ENCODE measurements at places on chromosomes 2 and 18.

DNA sequence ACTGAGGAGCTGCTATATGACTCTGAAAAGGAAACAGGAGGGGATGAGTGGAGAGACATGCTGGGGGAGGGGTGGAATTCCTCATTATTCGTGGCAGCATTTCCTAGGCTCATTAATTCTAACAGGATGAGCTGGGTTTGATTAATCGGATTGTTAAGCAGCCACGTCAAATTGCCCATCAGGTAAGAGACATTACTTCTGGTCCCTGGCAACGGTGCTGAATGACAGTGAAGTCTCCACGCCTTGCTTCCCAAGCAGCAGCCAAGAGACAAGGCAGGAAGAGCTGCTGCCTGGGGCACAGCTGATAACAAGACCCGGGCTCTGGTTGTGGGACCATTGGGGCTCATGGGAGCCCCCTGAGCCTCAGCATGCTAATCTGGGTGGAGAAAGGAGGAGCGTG is 86.6 kb downstream of the MARCHF4 start:
- DNase-seq = peak; percentile 31

- DNase-seq = peak; percentile 29
Observed at GRCh38 chr18:36155851-36156757, 26.4 kb downstream of the ELP2 start.

DNA sequence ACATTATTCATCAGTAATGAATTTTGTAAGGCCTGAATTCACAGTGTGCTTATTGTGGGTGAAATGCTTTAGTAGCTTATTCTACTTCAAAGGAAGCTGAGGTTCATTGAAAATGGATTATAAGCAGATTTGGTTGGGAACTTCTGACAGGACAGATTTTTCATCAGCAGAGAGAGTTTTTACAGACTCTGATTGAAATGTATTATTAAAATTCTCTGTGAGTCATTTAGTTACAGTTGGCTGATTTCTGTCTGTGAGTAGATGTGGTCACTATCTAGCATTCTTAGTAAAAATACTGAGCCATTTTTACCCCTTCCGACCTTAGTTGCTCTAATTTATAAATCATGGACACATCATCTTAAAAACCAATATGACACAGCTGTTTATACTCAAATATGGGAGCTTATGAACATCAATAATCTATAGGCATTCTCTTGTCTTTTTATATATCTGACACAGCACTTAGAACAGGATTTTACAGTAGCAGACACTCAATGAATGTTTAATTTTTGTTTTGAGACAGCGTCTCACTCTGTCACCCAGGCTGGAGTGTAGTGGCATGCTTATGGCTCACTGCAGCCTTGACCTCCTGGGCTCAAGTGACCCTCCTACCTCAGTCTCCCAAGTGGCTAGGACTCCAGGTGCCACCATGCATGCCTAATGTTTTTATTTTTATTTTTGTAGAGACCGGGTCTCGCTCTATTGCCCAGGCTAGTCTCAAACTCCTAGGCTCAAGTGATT is 239.6 kb downstream of the BABAM2 start:
- peak; percentile 61 for DNase-seq

- DNase-seq = no peak
Observed at GRCh38 chr2:29009711-29010677, 28.9 kb downstream of the TOGARAM2 start.

GRCh38 chr2:64023485-64024258 is 4.4 kb upstream of the VPS54 start:
- DNase-seq = no peak

- DNase-seq = no peak
Observed at GRCh38 chr2:71586471-71586870, 133.1 kb downstream of the DYSF start.

GRCh38 chr2:148049284-148049683 is 28.4 kb downstream of the MBD5 start:
- no peak for DNase-seq

- DNase-seq = no peak
Observed at GRCh38 chr2:134791616-134792015, 46.8 kb upstream of the ACMSD start.

DNA sequence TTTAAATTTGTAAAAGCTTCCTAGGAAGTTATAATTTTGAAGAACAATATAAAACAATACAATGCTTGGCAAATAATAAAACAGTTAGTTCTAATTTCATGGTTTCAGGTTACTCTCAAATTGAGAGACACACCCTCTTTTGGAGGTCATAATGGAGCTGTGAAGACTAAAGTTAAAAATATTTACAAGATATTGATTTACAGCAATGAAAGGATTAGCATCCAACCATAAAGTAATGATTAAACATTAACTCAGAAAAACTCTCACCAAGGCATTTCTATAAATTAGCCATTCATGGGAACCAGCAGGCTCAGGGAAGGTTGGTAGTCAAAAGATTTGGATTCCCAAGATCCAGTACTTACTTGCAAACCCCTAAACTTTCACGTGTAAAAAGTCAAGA is 6.4 kb downstream of the DPP4 start:
- DNase-seq = no peak

DNA sequence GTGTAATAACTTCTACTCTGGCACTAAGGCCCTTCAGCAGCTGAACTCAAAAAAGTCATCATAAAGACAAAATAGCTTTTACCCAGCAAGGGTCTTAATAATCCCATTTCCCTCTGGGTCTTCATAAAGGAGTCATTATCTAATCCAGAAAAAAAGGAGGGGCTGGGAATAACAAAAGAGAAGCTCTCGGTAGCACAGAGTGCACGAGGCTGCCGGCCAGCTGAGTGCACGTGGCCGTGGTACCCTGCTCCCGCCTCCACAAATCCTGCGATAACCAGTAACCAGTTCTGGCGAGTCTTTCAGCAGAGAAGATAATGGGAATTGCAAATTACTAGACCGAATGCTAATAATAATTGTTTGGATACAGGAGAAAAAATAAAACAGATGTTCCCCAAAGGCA is 7.5 kb downstream of the NRP2 start:
- no peak for DNase-seq

DNA sequence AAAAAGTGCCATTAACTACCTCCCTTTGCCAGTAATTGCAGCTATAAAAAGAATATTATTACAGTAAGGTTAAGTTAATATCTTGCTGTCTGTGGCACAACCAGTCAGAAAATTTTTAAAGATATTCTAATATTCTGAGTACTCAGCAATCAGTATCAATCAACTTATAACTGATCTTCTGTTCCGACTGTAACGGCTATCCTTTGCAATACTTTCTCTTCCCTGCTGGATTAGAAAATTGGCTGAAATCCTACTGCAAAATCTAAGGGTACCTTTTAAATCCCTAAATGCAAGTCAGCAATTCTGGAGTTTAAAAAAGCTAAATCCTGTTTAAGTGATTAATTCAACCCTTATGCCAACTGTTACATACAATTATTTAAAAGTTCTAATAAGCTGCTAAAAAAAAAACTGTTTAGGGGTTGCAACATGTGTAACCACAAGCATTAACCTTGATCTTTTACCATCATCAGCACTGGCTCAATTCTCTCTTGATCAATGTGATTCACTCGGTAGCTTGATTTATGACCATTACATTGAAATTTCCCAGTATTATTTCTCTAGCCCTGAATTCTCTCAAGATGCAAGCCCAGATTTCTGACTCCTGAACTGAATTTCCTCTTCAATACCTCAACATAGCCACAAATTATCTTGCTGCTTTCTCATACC is 20.5 kb downstream of the GAREM1 start:
- DNase-seq = peak; percentile 33

DNA sequence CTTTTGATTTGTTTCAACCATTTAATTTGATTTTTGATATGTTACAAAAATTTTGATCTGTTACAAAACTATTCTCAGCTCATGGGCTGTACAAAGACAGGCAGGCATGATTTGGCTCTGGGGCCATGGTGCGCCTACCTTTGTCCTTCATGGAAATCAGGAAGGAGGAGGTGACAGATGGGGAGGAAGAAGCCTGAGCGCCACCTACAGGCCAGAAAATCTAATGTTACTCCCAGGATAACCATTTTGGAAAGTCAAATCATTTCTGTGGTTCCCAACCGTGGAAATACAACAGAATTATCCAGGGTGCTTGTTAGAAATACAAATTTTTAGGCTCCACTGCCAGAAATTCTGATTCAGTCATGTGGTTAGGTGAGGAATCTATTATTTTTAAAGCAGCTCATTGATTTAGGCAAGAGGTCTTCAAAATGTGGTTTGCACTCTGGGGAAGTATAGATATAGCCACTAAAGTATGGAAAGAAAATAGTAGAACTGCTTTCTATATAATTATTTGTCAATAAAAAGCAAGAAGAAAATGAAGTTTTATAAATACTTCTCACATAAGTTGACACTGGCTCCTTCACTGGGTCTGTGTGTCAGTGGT is 93.9 kb downstream of the EVA1A start:
- DNase-seq = peak; percentile 20

GRCh38 chr18:75923169-75923568 is 495.7 kb upstream of the SMIM21 start:
- peak; percentile 65 for DNase-seq

GRCh38 chr2:216283038-216283900 is 89.0 kb downstream of the MARCHF4 start:
- DNase-seq = no peak

DNA sequence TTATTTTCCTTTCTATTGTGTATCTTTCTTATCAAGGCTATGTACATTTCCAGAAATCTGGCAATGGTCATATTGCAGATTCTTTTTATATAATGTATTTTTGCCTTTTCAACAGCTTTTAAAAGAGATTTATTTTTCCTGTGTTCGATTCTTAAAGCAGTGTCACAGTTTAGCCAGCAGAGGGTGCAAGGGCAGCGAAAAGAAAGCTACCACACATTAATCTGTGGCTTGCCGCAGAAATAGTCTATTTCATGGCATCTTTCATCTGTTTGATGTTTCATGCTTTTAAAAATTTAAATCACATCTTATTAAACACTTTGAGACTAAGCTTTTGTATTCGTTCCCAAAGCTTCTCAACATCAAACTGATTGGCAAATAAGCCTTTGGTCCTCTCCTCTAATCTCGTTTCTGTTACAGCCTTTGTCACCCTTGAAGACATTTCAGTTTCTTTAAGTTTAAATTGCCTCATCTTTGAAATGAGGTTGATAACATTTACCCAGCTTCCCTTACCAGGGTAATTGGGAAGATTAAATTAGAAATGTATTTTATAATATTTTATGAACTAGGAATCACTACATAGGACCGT is 73.3 kb downstream of the PIK3C3 start:
- peak; percentile 43 for DNase-seq

DNA sequence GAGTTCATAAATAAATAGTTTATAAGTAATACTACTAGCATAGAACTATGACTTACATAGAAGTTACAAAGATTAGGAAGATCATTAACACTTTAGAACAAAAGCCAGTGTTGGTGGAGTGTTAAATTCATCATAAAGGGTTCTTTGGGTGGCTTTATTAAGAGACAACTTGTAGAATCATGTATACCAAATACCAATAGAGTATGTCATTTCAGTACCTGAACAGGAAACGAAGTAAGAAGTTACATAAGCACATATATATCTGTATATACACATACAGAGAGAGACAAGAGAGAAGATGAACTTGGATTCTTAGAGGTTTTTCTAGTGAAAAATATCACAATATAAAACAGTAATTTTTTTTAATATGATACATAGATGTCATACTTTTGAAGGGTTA is 82.5 kb upstream of the OTX1 start:
- no peak for DNase-seq

GRCh38 chr2:119584469-119584868 is 40.2 kb downstream of the CFAP221 start:
- no peak for DNase-seq

DNA sequence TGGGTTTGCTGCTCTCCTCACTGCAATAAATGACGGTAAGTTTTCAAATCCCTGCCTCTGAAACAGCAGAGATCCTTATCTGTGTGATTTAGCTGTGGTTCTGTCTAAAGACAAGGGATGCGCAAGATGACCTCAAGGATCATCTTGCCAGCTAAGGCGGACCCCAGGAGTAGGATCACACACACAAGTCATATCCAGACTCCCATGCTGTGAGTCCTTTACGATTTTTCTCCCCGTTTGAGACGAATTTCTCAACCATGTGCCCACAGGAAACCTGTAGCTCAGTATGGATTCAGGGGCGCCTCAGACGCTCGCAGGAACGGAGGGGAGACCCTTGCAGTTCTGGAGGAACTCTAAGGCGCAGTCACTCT is 11.1 kb upstream of the DCTN1 start:
- peak; percentile 15 for DNase-seq

DNA sequence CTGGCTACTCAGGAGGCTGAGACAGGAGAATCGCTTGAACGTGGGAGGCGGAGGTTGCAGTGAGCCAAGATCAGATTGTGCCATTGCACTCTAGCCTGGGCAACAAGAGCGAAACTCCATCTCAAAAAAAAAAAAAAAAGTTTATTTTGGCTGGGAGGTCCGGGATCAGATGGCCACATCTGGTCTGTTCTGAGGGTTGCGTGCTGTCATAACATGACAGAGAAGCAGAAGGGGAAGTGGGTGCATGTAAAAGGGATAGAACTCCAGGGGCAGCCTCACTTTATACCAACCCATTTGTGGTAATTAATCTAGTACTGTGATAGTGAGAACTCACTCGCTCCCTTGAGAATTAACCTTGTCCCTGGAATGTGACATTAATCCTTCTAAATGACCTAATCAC is 101.2 kb downstream of the PTPN4 start:
- no peak for DNase-seq

- DNase-seq = no peak
Observed at GRCh38 chr2:233081232-233081730, 21.1 kb downstream of the INPP5D start.

DNA sequence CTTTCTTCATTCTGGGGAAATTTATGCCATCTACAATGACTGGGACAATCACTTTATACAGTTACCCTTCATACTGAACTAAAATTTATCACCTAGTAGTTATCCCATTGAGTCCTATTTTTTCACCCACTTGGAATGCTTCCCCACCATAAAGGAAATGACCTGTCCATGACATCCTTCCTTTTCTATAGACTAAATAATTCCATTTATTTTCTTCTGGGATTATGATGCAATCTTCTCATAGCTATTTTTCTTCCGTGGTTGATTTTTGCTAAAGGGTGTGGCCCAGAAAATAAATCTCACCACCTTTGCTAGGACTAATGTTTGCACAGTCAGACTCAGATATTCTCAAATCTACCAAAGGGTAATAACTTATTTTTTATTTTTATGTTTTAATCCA is 186.1 kb upstream of the NRXN1 start:
- DNase-seq = peak; percentile 4

DNA sequence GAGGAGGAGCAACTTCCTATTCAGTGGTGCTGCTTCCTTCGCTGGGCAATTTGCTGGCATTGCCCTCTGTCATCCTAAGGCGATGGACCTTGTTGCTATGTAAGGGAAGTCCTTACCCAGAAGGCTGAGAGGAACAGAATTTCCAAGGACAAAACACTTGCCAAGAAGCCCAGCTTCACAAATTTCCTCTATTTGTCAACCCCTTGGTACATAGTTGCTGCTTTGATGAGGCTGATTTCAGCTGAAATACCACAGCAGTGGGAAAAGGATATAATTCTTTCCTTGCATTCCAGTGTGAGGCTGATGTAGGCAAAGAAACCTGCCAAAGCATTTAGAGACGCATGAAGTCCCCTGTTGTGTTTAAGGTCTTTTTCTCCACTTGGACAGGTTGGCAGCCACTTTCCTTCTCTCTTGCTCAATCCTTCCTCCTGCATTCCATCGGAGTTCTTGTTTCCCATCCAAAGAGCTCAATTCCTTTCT is 16.4 kb upstream of the ST3GAL5 start:
- DNase-seq = peak; percentile 76
